ENCODE measurements at places on chromosomes 3 and 15. TPM values are rescaled to one million over a fixed set of nuclear protein-coding genes. Genes with fewer than 3 reads are reported as not detected.

TMIE gene
- total RNA-seq, result 0.18 TPM

DNA sequence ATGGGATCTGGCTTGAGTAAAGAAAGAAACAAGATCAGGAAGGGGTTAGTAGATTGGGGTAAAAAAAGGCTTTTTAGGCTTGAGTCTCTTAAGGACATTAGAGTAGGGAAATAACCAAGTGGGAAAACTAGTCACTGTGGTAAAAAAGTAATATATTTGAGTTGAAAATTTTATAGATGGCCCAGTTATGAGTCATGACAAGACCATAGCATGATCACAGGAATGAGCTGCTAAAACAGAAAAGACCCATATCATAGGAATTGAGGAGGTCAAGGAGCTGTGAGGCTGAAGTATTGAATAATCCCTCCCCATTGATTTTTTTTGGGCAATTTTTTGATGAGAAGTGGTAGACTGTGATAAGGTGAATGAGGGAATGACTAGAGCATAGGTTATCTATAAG lies 69.2 kb upstream of the TBC1D5 start:
- no peak for DNase-seq

- no peak for DNase-seq
Measured at GRCh38 chr3:15361494-15362214, 29.3 kb upstream of the SH3BP5 start.

- DNase-seq, result no peak
Measured at GRCh38 chr3:40745381-40746106, 220.8 kb downstream of the ZNF621 start.

VILL gene
- total RNA-seq, result 6.9 TPM

RGMA gene
- not detected for total RNA-seq

OR4F15 gene
- not detected for total RNA-seq

GRCh38 chr15:33982516-33982915 lies 14.2 kb downstream of the CHRM5 start:
- DNase-seq, result no peak

DNA sequence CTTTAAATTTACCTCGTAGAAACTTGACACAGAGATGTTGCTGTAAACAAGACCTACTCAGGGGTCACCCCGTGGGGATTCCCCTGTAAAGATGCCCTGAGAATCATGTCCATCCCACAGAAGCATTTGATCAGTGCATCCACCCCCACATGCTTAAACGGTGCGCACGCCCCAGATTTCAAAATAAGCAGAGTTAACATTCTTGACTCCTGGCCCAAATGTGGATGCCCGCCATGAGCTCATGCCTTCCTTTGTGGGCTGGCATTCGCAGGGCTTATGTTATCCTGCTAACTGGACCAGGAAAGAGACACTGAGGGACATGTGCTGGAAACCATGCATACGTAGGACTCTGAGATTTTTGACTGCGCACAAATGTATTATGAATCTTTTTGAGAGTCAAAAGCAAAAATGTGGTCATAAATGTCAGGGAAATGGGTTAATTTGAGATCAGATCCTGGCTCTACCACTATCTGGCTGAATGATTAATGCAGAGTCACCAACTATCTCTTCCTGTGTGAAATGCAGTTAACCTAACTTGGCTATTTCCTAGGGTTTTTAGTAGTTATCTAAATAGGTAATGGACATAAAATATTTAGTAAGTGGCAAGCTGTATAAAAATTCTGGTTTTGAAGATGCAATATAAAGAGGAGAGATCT lies 9.1 kb upstream of the TP63 start:
- DNase-seq, result no peak

- DNase-seq, result no peak
Measured at GRCh38 chr3:71614869-71615268, 31.3 kb upstream of the FOXP1 start.

DNA sequence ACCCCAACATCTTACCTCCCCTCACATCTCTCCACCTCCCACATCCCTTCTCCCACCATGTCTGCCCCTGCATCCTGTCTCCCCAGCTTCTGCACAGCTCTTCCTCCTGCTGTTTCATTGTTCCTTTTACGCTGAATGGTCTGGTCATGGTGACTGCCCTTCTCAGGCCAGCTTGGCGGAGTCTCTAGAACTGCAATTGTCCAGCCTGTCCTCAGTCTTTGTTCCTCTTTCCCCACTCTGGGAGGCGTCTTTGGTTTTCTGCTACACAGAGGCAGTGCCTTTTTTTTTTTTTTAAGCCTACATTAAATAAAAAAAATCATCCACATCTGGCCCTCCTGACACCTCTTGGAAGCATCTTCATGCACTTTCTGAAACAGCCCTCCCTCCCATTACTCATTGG lies 49.1 kb upstream of the SEC22A start:
- DNase-seq, result no peak

DNA sequence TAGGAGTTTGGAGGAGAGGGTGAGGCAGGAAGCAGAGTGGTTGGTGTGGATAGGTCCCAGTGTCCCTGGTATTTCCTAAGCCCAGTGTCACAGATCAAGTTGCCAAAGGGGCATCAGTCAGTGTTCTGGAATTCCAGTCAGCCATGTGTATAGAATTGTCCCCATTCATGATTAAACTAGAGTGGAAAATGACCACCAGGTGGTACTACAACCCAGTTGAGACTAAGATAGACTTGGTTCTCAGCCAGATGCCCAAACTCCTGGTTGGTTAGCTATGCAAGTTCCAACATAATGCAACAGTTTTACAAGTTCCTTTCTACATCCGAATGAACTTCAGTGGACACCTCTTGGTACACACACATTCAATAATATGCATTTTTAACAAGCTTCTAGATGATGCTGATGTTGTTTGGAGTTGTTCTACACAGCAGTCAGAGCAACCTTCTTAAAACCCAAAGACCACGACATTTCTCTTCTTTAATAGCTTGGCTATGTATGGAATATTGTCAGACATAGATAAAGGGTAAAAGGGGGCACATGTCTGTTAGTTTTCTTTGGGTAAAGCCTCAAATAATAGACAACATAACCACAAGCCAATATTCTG lies 8.4 kb upstream of the ATR start:
- DNase-seq, result peak; percentile 79

ATOSA gene
- total RNA-seq, result 39.1 TPM

- DNase-seq, result no peak
Measured at GRCh38 chr3:87390353-87390752, 114.0 kb upstream of the POU1F1 start.

GRCh38 chr15:89728254-89728653 lies 22.8 kb downstream of the MESP1 start:
- no peak for DNase-seq

AADAC gene
- total RNA-seq, result 0.27 TPM

DNA sequence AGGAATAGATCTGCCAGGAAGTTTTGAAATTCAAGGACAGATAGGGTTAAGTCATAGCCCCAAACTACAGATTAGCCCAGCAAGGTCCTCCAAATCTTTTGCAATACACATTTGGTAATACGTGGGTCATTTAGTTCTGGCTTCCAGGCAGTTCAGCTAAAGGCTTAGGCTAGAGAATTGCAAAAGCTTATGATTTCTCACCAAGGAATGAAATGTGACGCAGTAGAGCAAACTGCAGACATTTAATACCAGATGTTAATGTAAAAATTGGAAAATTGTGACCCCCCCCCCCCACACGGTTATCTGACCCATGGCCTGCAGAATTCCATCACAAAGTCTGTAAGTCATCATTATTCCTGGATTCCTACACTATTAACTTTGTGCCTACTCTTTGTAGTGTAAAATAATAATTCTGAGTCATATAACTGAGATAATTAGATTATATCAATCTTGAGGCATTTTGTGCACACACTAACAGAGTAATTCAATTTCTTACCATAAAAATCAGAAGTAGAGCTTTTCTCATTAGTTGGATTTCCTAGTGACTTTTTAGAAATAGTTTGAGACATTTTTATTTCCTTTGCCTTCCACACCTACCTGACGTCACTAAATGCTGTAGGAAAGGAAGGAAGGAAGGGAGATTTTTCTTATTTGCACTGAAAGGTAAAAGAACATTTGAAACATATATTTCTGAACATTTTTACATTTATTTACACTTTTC lies 235.2 kb downstream of the DTWD1 start:
- DNase-seq, result no peak

SLC24A5 gene
- total RNA-seq, result not detected

OR5K2 gene
- total RNA-seq, result not detected

DNA sequence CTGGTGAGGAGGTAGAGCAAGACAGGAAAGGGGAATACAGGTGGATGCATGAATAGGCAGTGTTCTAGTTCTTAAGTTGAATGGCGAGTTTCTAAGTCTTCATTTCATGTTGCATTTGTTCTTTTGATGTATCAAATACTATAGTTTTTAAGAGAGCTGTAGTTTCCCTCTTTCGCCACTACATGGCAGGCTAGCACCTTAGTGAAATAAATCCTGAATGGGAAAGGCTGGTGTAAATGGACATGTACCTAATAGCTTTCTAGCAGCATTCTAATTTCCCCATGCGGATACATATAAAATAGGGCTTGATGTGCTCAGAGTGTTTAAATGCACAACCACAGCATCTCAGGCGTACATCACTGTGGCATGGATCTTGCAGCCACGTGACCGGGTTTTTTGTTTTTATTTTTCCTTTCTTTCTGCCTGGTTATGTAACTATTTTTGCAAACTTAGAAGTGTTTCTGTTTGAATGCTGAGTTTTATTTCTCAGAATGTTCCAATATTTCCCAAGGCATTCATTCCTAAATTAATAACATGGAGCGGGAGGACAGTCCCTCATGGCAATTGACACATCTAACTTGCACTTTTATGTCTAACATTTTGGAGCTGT lies 23.5 kb upstream of the CLN6 start:
- DNase-seq, result peak; percentile 80

TRPM7 gene
- 26.3 TPM for total RNA-seq

HMCES gene
- 38.9 TPM for total RNA-seq

DNA sequence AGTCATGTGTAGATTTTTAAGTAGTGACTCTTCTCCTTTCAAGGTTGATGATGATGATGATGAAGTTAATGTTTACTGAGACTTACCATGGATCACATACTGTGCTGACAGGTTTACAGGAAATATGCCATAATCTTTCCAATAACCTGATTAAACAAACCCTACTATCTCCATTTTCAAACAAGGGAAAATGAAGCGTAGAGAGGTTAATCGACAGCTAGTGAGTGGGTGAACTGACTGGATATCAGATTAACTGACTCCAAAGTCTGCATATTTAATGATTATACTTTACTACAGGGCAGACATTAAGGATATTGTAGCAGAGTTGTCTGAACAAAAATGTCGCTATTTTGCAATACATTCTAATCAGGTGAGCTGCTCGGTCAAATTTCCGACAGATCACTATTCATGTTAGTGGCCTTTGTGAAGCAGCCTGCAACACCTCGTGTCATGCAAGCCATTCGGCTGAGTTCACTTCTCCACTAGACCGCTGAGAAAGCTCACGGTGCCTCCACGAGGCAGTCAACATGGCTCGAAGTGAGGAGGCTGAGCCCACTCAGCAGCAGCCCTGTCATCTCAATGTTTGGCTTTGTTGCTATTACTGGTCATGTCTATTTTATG lies 264.2 kb downstream of the NFKBIZ start:
- DNase-seq, result no peak

MORC1 gene
- total RNA-seq, result not detected

DNA sequence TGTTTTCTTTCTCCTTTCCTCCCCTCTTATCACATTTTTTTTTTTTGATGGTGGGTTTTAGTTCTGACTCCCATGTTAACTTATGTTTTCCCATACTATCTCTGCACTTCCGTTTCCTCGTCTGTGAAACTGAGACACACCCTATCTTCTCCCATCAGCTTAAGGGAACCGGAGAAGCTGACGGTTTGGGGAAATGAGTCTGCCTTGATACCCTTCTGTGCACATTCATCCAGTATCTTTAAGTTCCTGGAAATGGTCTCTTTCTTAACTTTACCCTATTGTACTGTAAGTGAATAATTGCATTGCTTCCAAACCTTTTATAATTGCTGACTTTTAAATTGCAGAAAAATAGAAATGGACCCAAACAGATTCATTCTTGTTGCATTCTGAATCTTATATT lies 26.2 kb upstream of the CFAP161 start:
- DNase-seq, result peak; percentile 13

DNA sequence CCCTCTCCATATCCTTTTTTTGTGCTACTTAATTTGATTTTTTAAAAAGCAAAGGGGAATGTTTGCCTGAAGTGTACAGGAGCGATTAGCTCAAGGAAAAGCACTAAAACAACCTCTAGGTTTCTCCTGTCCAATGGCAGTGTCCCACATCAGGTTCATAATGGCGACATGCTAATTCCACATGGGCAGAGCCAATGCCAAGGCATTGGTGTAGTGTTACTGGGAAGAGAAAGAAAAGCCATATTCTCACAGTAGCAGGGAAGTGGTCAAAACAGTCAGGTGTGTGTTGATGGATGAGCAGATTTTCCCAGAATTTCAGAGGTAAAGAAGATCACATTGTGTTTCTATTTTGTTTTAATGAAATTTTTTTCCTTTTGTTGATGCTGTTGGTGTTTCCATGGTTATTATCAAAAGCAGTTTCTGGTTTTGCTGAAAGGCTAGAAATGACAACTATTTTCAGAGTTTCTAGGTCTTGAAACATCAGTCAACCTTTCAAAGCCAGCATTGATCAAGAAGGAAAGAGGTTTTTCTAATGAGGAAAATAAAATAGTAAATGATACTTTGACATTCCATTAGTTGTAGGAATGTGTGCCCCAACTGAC lies 65.2 kb downstream of the FNDC3B start:
- DNase-seq, result peak; percentile 58

DNA sequence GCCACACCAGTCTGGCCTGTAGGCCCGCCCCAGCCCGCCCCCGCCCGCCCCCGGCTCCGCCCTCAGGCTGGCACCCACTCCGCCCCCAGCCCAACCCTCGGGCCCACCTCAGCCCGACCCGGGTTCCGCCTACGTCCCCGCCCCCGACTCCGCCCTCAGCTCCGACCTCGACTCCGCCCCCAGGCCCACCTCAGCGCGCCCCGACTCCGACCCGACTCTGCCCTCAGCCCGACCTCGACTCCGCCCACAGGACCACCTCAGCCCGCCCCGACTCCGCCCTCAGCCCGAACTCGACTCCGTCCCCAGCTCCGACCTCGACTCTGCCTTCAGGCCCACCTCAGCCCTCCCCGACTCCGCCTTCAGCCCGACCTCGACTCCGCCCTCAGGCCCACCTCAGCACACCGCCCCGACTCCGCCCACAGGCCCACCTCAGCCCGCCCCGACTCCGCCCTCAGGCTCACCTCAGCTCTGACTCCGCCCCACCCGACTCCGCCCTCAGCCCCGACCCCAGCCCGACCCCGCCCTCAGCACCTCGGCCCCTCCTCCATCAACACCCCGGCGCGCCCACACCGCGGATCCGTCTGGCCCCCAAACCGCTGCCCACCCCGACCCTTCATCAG lies at the start of gene RAB43:
Gene RAB43 (minus strand): TSS at position 13 of the 620 bp plus-strand sequence. CDS start 315 bp downstream, outside the sequence.
- DNase-seq, result peak; percentile 75

XYLB gene
- total RNA-seq, result 6.1 TPM

QRICH1 gene
- 106 TPM for total RNA-seq

DNA sequence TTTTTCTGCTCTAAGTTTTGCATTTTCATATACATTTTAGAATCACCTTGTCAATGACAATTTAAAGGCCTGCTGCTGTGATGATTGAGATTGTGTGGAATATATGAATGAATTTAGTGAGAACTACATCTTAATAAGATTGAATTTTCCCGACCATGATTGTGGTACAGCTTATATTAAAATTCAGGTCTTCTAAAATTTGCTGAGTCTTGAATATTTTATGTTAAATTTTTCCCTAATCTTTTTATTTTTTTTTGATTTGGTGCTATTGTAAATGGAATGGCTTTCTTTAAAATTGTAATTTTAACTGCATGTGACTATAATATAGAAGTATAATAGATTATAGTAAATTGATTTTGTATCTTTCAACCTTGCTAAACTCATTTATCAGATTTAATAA lies 172.1 kb downstream of the IL1RAP start:
- DNase-seq, result no peak

- no peak for DNase-seq
Measured at GRCh38 chr3:111210003-111210711, 138.5 kb downstream of the NECTIN3 start.

Measured in endothelial cell of umbilical vein (primary cell).